ENCODE measurements at places on chromosomes 11 and 22. TPM values are rescaled to one million over a fixed set of nuclear protein-coding genes. Genes with fewer than 3 reads are reported as not detected.
A peak's percentile ranks its signal among the peaks of the same experiment; 100 is the strongest.

- no peak overlapping the region for H3K4me3 ChIP-seq
- H3K4me1 ChIP-seq = peaks cover 21% of the 10 kb centered on the region
- no peak for DNase-seq
- H3K36me3 ChIP-seq = peaks cover 44% of the 10 kb centered on the region
- no peaks in the 10 kb centered on the region for H3K27me3 ChIP-seq
Measured at GRCh38 chr22:21445437-21446127, 21.6 kb upstream of the TMEM191C start.

GRCh38 chr22:30891443-30891755 is 77.2 kb downstream of the MORC2 start:
- no peak for DNase-seq
- H3K4me3 ChIP-seq = no peak overlapping the region
- H3K27me3 ChIP-seq = no peaks in the 10 kb centered on the region
- H3K27ac ChIP-seq = no peak overlapping the region

DNA sequence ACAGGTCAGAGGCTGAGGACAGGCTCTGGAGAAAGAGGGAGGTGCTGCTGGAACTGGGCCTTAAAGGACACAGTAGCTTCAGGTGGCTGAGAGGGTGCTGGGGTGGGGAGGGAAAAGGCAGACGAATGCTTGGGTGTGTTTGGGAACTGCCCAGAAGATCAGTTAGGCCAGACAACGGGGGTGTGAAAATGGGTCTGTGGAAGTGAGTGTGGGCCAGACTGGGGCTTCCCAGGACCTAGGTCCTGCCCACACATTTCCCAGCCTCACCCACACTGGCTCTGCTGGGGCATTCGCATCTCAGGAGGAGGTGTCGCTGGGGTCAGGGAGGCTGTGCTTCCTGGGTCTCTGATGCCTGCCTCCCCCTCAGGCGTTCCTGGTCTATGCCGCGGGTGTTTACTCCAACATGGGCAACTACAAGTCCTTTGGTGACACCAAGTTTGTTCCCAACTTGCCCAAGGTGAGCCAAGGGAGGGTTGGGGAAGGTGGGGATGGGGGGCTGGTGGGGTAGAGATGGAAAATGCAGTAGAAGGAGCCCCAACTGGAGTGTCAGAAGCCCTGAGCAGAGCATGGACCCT is 4.7 kb downstream of the DPP3 start:
- peaks cover 14% of the 10 kb centered on the region for H3K4me1 ChIP-seq
- no peak overlapping the region for H3K4me3 ChIP-seq
- H3K27ac ChIP-seq = no peak overlapping the region
- no peaks in the 10 kb centered on the region for H3K27me3 ChIP-seq
- DNase-seq = no peak

Gene TCN1
- not detected for polyA plus RNA-seq

DNA sequence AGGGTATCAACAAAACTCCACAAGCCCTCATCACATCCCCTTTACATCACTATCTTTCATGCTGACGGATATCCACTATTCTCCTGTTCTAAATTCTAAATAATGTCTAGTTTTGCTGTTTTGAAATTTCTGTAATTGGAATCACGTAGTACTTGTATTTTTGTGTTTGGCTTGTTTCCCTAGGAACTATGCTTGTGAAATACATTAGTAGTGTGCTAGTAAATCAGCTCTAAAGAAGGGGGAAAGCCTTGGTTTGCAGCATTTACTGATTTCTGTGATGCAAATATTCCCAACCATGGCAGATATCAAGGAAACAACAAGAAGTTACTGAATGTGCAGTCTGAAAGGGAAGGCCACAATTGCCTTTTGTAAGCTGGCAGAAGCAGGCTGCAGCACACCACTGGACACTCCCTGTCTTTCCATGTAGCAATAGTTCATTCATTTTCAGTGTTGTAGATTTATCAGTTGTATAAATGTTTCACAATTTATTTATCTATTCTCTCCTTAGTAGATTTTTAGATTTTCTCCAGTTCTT is 4.7 kb upstream of the FOLH1 start:
- H3K36me3 ChIP-seq = no peaks in the 10 kb centered on the region
- DNase-seq = no peak
- no peaks in the 10 kb centered on the region for H3K27me3 ChIP-seq
- peaks cover under 1% of the 10 kb centered on the region for H3K4me1 ChIP-seq
- no peak overlapping the region for H3K4me3 ChIP-seq
- H3K27ac ChIP-seq = no peak overlapping the region

DNA sequence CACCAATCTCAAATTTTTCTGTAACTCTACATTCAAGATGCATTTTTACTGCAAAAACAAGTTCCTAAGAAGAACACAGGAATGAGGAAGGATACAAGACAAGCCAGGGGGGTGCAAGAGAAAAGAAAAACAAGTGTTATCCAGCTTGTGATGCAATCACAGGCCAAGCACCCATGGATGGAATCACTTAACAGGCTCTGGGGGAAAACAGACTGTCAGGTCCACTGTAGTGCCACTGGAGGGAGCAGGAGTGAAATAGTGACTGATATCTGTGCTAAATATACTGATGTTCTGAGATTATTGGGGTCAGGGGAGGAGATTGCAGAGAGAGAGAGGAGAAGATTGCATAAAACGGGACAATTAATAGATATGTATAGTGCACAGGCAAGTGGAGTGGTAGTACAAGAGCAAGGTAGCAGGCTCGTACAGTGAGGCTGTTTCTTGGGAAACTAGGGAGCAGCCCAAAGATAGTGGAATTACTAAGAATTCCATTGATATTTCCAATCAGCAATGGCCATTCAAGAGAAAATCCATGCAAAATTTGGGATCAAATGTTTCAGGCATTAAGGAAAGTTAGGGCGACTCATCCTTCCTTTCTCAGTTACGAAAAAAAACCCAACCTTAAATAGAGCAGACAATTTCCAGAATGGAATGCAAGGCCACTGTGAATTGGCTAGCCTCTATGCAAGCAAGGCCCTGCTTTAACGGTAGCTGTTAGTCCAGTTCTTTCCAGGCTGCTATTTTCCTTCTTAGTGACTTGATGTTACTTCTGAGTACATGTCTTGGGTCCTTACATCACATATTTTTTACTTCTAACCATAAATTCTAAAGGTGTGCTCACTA is 52.2 kb upstream of the CEP126 start:
- no peaks in the 10 kb centered on the region for H3K4me1 ChIP-seq
- no peaks in the 10 kb centered on the region for H3K36me3 ChIP-seq
- no peaks in the 10 kb centered on the region for H3K27me3 ChIP-seq
- peak; percentile 31 for DNase-seq

DNA sequence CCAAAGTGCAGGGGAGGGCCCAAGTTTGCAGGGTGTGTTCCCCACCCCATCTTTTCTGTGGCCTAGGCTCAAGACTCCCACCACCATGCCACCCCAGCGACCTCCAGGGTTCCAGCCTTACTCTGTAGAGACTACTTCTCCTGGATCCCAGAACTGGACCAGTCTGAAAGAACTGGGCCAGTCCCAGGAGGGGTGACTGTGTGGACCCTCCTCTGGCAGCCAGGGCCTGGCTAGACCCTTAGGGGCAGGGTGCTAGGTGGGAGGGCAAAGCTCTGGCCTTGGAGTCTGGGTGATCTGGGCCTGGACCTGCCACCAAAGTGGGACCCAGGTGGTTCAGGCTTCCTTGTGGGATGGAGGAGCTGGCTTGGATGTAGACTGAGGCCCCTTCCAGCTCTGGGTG is 41.8 kb upstream of the ACCSL start:
- no peaks in the 10 kb centered on the region for H3K36me3 ChIP-seq
- H3K27ac ChIP-seq = no peak overlapping the region
- H3K27me3 ChIP-seq = no peaks in the 10 kb centered on the region
- no peak overlapping the region for H3K4me3 ChIP-seq
- peaks cover 28% of the 10 kb centered on the region for H3K4me1 ChIP-seq
- DNase-seq = no peak

GRCh38 chr22:46064228-46064965 is 85.9 kb upstream of the PPARA start:
- H3K4me1 ChIP-seq = peaks cover 18% of the 10 kb centered on the region
- no peak overlapping the region for H3K4me3 ChIP-seq
- peaks cover 9% of the 10 kb centered on the region for H3K27me3 ChIP-seq
- H3K36me3 ChIP-seq = peaks cover 8% of the 10 kb centered on the region

DNA sequence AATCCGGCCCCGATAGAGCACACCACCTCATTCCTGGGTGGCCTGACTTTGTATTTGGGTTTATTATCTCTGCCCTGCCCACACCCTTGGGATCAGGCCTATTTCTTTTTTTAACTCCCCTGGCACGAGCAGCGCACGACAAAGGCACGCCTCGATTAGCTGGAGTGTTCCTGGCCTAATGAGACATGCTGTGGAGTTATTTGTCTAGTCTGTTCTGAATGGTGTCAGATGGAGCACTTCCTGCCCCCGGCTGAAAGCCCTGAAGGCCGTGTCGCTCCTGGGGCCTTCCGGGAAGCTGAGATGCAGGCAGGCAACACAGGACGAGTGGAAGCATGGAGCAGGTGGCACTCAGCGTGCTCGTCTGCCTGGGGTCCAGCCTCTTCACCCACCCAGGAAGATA is 47.1 kb downstream of the LARGE1 start:
- H3K27me3 ChIP-seq = no peaks in the 10 kb centered on the region
- peaks cover 20% of the 10 kb centered on the region for H3K4me1 ChIP-seq
- no peak overlapping the region for H3K27ac ChIP-seq
- no peak overlapping the region for H3K4me3 ChIP-seq
- no peak for DNase-seq

DNA sequence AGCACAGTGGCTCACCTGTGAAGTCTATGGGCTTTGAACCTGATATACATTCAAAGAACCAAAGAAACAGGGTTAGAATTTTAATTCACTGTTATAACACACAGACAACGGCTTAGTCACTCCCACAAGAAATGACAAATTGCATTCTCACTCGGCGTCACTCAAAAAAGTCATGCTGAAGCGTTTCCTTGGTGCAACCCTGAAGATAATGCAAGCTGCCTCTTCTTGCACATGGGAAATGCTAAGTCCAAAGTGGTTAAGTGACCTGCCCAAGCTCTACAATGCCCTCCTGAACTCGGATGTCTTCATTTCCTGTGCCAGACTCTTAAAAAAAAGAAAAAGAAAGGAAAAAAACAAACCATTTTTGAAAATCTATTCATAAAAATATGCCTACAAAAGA is 10.0 kb downstream of the LGR4 start:
- H3K4me3 ChIP-seq = no peak overlapping the region
- no peak overlapping the region for H3K27ac ChIP-seq
- H3K27me3 ChIP-seq = no peaks in the 10 kb centered on the region

Gene UBE2L3
- 42.3 TPM for polyA plus RNA-seq

Gene HBE1
- 6.7 TPM for polyA plus RNA-seq
